ENCODE measurements at places on chromosomes 2 and 18.

GRCh38 chr2:192500550-192501200, 305.9 kb upstream of the TMEFF2 start:
- H3K36me3 ChIP-seq, result no peaks in the 10 kb centered on the region
- H3K4me1 ChIP-seq, result no peaks in the 10 kb centered on the region
- no peaks in the 10 kb centered on the region for H3K27me3 ChIP-seq
- no peak overlapping the region for H3K27ac ChIP-seq
- no peak for DNase-seq

GRCh38 chr18:68992719-68993482, 195.0 kb downstream of the CCDC102B start:
- H3K27ac ChIP-seq, result no peak overlapping the region
- no peaks in the 10 kb centered on the region for H3K4me1 ChIP-seq
- no peak overlapping the region for H3K4me3 ChIP-seq
- no peaks in the 10 kb centered on the region for H3K36me3 ChIP-seq
- H3K27me3 ChIP-seq, result no peaks in the 10 kb centered on the region

GRCh38 chr2:70746094-70746974, 21.7 kb downstream of the ADD2 start:
- peaks cover 3% of the 10 kb centered on the region for H3K27me3 ChIP-seq
- H3K4me3 ChIP-seq, result no peak overlapping the region
- no peak overlapping the region for H3K27ac ChIP-seq
- H3K4me1 ChIP-seq, result peaks cover 20% of the 10 kb centered on the region
- DNase-seq, result no peak

DNA sequence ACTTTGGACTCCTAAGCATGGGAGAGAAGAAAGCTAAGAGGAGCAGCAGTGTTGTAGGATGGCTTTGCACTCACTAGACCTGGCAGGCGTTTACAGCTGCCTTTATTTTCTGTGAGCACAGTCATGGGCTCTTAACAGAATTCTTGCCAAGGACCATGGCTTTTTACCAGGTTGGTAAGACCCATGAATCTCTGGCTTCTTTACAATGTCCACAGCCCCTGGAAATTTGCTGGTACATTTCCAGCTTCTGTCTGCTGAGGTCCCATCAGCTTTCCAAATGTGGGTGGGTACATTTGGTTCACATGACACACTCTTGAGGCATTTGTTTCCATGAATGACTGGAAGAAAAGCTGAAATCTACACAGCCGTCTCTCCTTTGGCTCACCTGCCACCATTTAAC, 162.7 kb downstream of the PPP1R1C start:
- H3K4me1 ChIP-seq, result no peaks in the 10 kb centered on the region
- no peak overlapping the region for H3K27ac ChIP-seq
- H3K27me3 ChIP-seq, result no peaks in the 10 kb centered on the region
- H3K4me3 ChIP-seq, result no peak overlapping the region

- H3K27ac ChIP-seq, result no peak overlapping the region
- peaks cover 1% of the 10 kb centered on the region for H3K27me3 ChIP-seq
- peak; percentile 11 for DNase-seq
- peak overlapping the region; percentile 57 for H3K4me3 ChIP-seq
- H3K36me3 ChIP-seq, result no peaks in the 10 kb centered on the region
- peaks cover 10% of the 10 kb centered on the region for H3K4me1 ChIP-seq
Observed at GRCh38 chr2:102033031-102033749, 41.4 kb downstream of the IL1R2 start.

DNA sequence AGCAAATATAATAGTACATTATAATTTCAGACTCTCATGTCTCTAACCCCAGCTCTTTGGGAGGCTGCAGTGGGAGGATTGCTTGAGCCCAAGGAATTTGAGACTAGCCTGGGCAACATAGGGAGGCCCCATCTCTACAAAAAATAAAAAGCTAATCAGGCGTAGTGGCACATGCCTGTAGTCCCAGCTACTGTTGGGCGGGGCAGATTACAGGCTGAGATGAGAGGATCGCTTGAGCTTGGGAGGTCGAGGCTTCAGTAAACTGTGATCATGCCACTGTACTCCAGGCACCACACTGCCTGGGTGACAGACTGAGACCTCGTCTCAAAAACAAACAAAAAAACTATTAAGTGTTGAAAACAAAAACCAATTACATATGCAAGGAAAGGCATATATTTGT, 123.0 kb upstream of the MYO3B start:
- no peak overlapping the region for H3K27ac ChIP-seq
- no peak for DNase-seq
- peaks cover 3% of the 10 kb centered on the region for H3K4me1 ChIP-seq

GRCh38 chr18:59700535-59700967, 3.3 kb upstream of the CCBE1 start:
- peaks cover 12% of the 10 kb centered on the region for H3K4me1 ChIP-seq
- no peak for DNase-seq
- no peaks in the 10 kb centered on the region for H3K36me3 ChIP-seq

DNA sequence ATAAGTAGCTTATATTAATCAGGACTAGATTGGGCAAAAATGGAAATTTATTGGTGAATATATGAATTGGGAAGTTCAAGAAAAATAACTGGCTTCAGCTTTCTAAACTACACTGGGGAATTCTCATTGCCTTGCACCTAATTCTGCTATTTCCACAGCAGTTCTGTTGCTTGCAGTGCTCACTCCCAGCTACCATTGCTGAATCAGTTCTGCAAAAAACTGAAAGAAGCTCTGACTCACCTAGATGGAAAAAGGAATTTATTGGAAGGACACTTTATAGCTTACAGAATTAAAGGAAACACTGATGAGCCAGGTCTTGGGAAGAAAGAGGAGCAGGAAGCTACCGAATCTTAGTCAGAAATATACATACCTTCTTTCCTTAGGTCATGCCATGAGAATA, 60.3 kb upstream of the ACVR1 start:
- H3K27ac ChIP-seq, result no peak overlapping the region
- H3K36me3 ChIP-seq, result no peaks in the 10 kb centered on the region
- peaks cover 5% of the 10 kb centered on the region for H3K27me3 ChIP-seq

GRCh38 chr2:23404426-23404825, 19.4 kb downstream of the KLHL29 start:
- peak overlapping the region; percentile 5 for H3K27ac ChIP-seq
- DNase-seq, result no peak
- H3K27me3 ChIP-seq, result peaks cover 1% of the 10 kb centered on the region
- peaks cover 2% of the 10 kb centered on the region for H3K36me3 ChIP-seq

DNA sequence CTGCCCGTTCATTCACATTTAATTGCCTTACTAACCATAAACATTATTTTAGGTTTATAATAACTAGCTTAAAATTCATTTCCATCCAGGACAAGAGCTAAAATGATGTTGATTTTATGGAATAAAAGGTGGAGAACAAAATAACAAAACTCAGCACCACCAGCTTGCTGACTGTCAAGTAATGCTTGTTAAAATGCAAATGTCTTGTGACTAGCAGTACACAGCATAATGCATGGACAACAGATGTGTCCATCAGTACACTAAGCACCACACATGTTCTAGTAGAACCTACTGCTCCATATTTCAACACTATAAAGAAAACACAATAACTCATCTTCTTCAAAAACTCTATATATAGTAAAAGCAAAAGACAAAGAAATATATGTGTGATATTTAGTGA, 224.7 kb upstream of the SMAD7 start:
- H3K36me3 ChIP-seq, result peaks cover 6% of the 10 kb centered on the region
- DNase-seq, result no peak
- no peak overlapping the region for H3K27ac ChIP-seq
- no peak overlapping the region for H3K4me3 ChIP-seq

- no peaks in the 10 kb centered on the region for H3K36me3 ChIP-seq
- peaks cover 8% of the 10 kb centered on the region for H3K27me3 ChIP-seq
- no peak overlapping the region for H3K4me3 ChIP-seq
- no peak for DNase-seq
Observed at GRCh38 chr2:173841110-173841509, 124.1 kb downstream of the SP3 start.

DNA sequence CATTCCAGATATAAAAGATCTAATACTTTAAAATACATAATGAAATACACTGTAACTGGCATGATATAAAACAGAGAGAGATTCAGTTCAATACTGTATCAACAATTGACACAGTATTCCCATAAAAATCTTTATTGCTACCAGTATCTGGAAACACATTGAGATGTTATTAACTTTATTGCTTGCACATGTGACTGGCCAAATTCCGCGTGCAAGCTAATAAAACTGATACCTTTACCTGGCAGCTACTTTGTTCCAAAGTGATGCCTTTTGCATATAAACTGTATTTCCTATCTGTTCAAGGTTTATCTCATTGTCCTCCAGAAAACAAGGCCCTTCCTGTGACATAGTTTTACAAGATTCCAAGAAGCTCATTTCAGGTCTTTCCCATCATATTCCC, 15.4 kb upstream of the REG1B start:
- DNase-seq, result no peak
- no peaks in the 10 kb centered on the region for H3K4me1 ChIP-seq
- H3K4me3 ChIP-seq, result no peak overlapping the region
- no peaks in the 10 kb centered on the region for H3K36me3 ChIP-seq
- no peaks in the 10 kb centered on the region for H3K27me3 ChIP-seq
- no peak overlapping the region for H3K27ac ChIP-seq

GRCh38 chr18:4196351-4196750, 258.8 kb downstream of the DLGAP1 start:
- no peaks in the 10 kb centered on the region for H3K36me3 ChIP-seq
- H3K27me3 ChIP-seq, result no peaks in the 10 kb centered on the region
- H3K4me3 ChIP-seq, result no peak overlapping the region
- DNase-seq, result no peak
- H3K4me1 ChIP-seq, result no peaks in the 10 kb centered on the region

GRCh38 chr2:43075054-43075593, 151.3 kb downstream of the ZFP36L2 start:
- no peaks in the 10 kb centered on the region for H3K36me3 ChIP-seq
- no peak for DNase-seq
- no peak overlapping the region for H3K27ac ChIP-seq

- no peak overlapping the region for H3K4me3 ChIP-seq
- H3K36me3 ChIP-seq, result no peaks in the 10 kb centered on the region
- H3K4me1 ChIP-seq, result no peaks in the 10 kb centered on the region
Observed at GRCh38 chr2:180040146-180040925, 33.2 kb upstream of the CWC22 start.

GRCh38 chr2:176553685-176554100, 284.5 kb downstream of the MTX2 start:
- peak; percentile 3 for DNase-seq
- no peak overlapping the region for H3K27ac ChIP-seq
- peaks cover 12% of the 10 kb centered on the region for H3K27me3 ChIP-seq
- H3K36me3 ChIP-seq, result no peaks in the 10 kb centered on the region
- H3K4me3 ChIP-seq, result peak overlapping the region; percentile 80
- H3K4me1 ChIP-seq, result peaks cover 8% of the 10 kb centered on the region

GRCh38 chr18:43012951-43013350, 102.5 kb downstream of the RIT2 start:
- H3K4me3 ChIP-seq, result no peak overlapping the region
- no peaks in the 10 kb centered on the region for H3K4me1 ChIP-seq
- no peaks in the 10 kb centered on the region for H3K36me3 ChIP-seq
- DNase-seq, result no peak

- DNase-seq, result no peak
- H3K4me1 ChIP-seq, result no peaks in the 10 kb centered on the region
- no peaks in the 10 kb centered on the region for H3K27me3 ChIP-seq
- H3K27ac ChIP-seq, result no peak overlapping the region
- no peak overlapping the region for H3K4me3 ChIP-seq
Observed at GRCh38 chr2:187118331-187119099, 269.5 kb upstream of the ZSWIM2 start.

DNA sequence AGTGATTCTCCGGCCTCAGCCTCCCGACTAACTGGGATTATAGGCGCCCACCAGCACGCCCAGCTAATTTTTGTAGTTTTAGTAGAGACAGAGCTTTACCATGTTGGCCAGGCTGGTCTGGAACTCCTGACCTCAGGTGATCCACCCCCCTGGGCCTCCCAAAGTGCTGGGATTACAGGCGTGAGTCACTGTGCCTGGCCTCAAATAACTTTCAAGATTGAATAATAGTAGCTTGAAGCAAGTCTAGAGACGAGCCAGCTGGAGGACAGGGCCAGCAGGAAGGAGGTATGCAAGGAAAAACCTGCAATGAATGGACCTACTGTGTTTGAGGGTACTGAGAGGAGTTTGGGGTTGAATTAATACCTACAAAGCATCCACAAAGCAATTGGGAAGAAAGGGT, 87.5 kb downstream of the MSH2 start:
- peaks cover 3% of the 10 kb centered on the region for H3K27me3 ChIP-seq
- peaks cover 8% of the 10 kb centered on the region for H3K4me1 ChIP-seq
- H3K4me3 ChIP-seq, result no peak overlapping the region

GRCh38 chr2:120482334-120482733, 136.4 kb downstream of the INHBB start:
- no peaks in the 10 kb centered on the region for H3K36me3 ChIP-seq
- H3K4me3 ChIP-seq, result no peak overlapping the region
- no peak for DNase-seq
- H3K27me3 ChIP-seq, result peaks cover 11% of the 10 kb centered on the region
- H3K4me1 ChIP-seq, result peaks cover 5% of the 10 kb centered on the region
- H3K27ac ChIP-seq, result no peak overlapping the region

- H3K27me3 ChIP-seq, result peaks cover 4% of the 10 kb centered on the region
- H3K4me1 ChIP-seq, result no peaks in the 10 kb centered on the region
- H3K27ac ChIP-seq, result no peak overlapping the region
- DNase-seq, result no peak
- no peaks in the 10 kb centered on the region for H3K36me3 ChIP-seq
- no peak overlapping the region for H3K4me3 ChIP-seq
Observed at GRCh38 chr2:71678874-71679273, 225.5 kb downstream of the DYSF start.

All from memory B cell (primary cell).